Spleen (tissue), 13 donors: ENCODE measurements at places on chromosomes 6 and 20.

- no peaks in the 10 kb centered on the region for H3K4me1 ChIP-seq
- no peak overlapping the region for H3K4me3 ChIP-seq
Measured at GRCh38 chr6:105817370-105817769, 268.8 kb upstream of the PRDM1 start.

- no peak for DNase-seq
- no peaks in the 10 kb centered on the region for H3K27me3 ChIP-seq
- H3K27ac ChIP-seq = no peak overlapping the region
- H3K4me1 ChIP-seq = no peaks in the 10 kb centered on the region
Measured at GRCh38 chr6:96990462-96990861, 65.9 kb downstream of the KLHL32 start.

GRCh38 chr6:151389618-151390275 is 1.6 kb downstream of the ZBTB2 start:
- peak overlapping the region; percentile 100 for H3K27ac ChIP-seq
- H3K4me1 ChIP-seq = peaks cover 28% of the 10 kb centered on the region
- peak overlapping the region; percentile 98 for H3K4me3 ChIP-seq
- no peaks in the 10 kb centered on the region for H3K36me3 ChIP-seq
- H3K27me3 ChIP-seq = no peaks in the 10 kb centered on the region

GRCh38 chr20:57498425-57499400 is 26.2 kb downstream of the CTCFL start:
- H3K4me1 ChIP-seq = peaks cover 8% of the 10 kb centered on the region
- no peak overlapping the region for H3K4me3 ChIP-seq
- no peak overlapping the region for H3K27ac ChIP-seq
- no peak for DNase-seq

- no peaks in the 10 kb centered on the region for H3K27me3 ChIP-seq
- no peaks in the 10 kb centered on the region for H3K36me3 ChIP-seq
- no peak overlapping the region for H3K4me3 ChIP-seq
- no peak overlapping the region for H3K27ac ChIP-seq
- no peak for DNase-seq
Measured at GRCh38 chr20:37932919-37933318, 30.0 kb downstream of the VSTM2L start.

DNA sequence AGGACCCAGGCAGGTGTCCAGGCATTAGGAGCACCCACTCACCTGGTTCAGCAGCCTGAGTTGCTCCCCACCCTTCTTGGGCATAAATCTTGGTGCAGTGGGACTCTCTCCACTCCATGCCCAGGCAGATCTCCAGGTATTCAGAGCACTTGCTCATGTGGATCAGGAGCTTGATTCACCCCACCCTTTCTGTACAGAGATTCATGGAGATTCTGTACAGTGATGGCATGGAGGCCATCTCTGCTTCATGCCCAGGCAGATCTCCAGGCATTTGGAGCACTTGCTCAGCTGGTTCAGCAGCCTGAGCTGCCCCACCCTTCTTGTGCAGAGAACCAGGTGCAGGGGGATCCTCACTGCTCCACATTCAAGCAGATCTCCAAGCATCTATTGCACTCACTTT is 44.1 kb downstream of the BEND6 start:
- DNase-seq = no peak
- no peak overlapping the region for H3K27ac ChIP-seq
- H3K36me3 ChIP-seq = no peaks in the 10 kb centered on the region
- H3K4me3 ChIP-seq = no peak overlapping the region
- no peaks in the 10 kb centered on the region for H3K27me3 ChIP-seq

GRCh38 chr6:81557811-81558210 is 194.7 kb downstream of the TENT5A start:
- H3K27me3 ChIP-seq = no peaks in the 10 kb centered on the region
- H3K4me1 ChIP-seq = no peaks in the 10 kb centered on the region
- DNase-seq = no peak
- no peak overlapping the region for H3K27ac ChIP-seq

DNA sequence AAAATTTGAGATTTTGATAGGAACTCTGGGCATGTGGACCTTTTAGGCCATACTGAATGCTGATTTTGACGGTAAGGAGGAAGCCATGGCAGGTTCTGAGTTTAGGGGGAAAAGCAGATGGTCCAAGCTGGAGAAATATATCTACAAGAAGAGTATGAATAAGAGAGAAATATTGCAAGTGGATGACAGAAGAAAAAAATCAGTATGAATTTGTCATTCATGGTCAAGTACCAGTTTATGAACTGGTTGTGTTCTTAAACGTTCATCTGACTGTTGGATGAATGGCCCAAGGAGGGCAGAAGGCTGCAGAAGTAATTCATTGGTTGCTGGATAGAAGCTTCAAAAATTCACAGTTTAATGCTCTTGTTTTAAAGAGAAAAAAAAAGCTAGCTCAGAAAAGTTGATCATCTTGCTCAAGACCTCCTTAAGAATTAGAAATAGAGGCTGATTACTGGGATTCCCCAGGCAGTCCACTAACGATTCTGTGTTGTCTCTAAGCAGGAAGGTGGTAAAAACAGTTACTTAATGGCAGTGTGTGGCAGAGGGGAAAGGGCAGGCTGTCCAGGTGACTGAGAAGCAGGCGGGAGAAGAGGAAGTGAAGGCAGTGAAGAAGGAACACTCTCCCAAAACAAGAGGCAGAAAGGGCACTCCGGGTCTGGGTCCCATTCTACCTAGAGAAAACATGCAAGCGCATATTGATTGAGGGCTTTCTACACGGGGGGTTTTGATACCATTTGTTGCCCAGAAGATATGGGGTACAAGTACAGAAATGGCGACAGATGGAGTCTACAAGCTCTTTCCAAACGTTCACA is 2.0 kb upstream of the DUSP22 start:
- no peak overlapping the region for H3K4me3 ChIP-seq
- H3K27ac ChIP-seq = peak overlapping the region; percentile 98
- peaks cover 88% of the 10 kb centered on the region for H3K4me1 ChIP-seq

- H3K4me1 ChIP-seq = no peaks in the 10 kb centered on the region
- peaks cover 4% of the 10 kb centered on the region for H3K36me3 ChIP-seq
- DNase-seq = no peak
- no peak overlapping the region for H3K4me3 ChIP-seq
Measured at GRCh38 chr6:7604506-7604905, 14.5 kb downstream of the SNRNP48 start.

DNA sequence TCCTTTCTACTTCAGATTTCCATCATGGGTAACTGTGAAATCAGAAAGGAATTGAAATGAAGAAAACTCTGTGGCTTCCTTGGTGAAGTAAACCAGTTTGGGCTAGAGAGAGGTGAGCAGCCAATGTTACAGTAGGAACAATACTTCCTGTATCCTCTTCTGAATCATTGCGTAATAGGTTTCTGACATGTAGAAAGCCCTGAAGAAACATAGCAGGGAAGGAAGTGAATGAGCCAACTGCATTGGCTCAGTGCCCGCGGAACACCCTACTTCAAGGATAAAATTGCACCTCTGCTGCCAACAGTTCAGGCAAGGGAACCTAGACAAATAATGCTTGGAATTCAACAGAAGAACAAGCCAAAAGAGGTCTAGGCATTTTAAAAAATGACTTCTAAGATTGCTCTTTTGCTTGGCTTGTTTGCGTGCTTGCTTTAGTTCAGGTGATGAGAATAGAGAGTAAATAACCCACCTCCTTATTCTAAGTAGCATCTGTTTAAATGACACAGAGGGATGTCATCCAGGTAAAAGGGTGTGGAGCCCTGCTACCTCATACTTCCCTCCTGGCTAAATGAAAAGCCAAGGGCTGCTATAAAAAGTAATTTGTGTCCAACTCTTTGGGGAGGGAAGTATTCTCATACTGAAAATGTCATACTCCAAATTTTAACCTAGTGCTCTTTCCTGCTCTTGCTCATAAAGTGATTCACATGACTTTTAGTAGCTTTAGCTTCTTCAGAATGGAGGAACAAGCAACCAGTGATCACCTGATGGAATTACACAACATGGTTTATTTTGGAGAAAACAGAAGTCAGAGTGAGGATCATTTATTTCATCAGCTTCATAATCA is 30.0 kb upstream of the AKIRIN2 start:
- peak overlapping the region; percentile 85 for H3K27ac ChIP-seq
- no peaks in the 10 kb centered on the region for H3K36me3 ChIP-seq
- no peak overlapping the region for H3K4me3 ChIP-seq
- no peaks in the 10 kb centered on the region for H3K27me3 ChIP-seq
- H3K4me1 ChIP-seq = peaks cover 60% of the 10 kb centered on the region

DNA sequence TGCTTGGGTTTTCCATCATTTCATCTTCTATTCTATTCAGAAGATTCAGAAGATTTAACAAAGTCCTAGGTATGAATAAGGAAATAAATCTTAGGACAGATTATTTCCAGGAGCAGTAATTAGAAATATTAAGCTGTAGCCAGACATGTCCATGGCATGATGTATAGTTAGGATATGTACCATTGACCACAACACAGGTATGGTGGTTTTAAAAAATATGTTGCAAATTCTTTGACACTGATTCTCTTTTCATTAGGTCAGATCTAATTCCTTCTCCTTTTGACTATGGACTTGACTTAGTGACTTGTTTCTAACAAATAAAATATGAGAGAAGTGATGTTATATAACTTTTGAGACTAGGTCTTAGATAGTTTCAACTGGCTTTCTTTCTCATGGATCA is 23.5 kb upstream of the PDE7B start:
- no peak for DNase-seq
- no peaks in the 10 kb centered on the region for H3K36me3 ChIP-seq
- no peak overlapping the region for H3K4me3 ChIP-seq

DNA sequence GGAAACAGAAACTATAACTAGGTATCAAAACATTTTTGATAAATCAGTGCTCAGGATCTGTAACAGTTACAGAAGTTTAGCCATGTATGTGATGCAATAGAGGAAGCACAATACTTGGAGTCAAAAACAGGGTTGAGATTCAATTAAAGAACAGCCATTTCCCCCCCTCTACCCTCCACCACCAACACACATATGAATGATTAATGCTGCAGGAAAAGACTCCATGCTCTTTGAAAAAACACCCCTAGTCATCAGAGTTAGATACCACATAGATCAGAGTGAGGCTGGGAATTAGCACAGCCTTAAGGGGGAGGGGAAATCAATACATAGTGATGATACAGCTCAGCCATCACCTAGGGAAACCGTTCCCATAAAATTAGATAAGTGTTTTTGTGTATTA is 108.9 kb upstream of the EMILIN3 start:
- no peak overlapping the region for H3K27ac ChIP-seq
- peaks cover 88% of the 10 kb centered on the region for H3K36me3 ChIP-seq
- DNase-seq = no peak
- no peaks in the 10 kb centered on the region for H3K27me3 ChIP-seq
- no peak overlapping the region for H3K4me3 ChIP-seq

GRCh38 chr6:16440636-16441212 is 202.3 kb downstream of the GMPR start:
- H3K4me3 ChIP-seq = no peak overlapping the region
- DNase-seq = no peak
- H3K4me1 ChIP-seq = peaks cover 36% of the 10 kb centered on the region
- H3K27ac ChIP-seq = no peak overlapping the region

GRCh38 chr20:49560186-49560585 is 7.8 kb downstream of the PTGIS start:
- no peaks in the 10 kb centered on the region for H3K4me1 ChIP-seq
- H3K27me3 ChIP-seq = no peaks in the 10 kb centered on the region
- H3K4me3 ChIP-seq = no peak overlapping the region
- H3K36me3 ChIP-seq = no peaks in the 10 kb centered on the region
- H3K27ac ChIP-seq = no peak overlapping the region

DNA sequence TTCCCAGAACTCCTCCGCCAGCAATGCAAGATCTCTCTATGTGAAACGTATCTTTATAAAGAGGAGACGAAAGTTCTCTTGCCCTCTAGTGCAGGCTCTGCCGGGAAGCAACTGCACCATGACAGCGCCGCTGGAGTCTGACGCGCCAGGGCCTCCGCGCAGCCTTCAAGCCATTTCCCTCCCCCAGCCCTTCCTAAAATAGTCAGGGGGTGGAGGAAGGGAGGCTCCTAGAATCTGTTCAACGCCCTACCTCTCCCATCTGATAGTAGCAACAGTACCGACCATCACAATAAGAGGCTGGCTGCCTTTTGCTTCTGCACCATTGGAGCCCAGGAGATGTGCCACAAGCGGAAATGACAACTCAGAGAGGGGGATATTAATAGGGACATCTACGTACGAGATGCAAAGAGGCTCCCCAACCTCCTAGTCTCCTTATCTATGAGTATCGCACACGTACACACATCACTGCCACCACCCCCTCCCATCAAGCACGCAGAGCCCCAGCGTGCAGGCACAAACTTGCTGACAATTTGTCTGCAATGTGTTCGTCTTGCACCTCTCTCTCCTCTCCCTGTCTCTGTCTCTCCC is 1.0 kb downstream of the SYNE1 start:
- peaks cover 15% of the 10 kb centered on the region for H3K27me3 ChIP-seq
- peak; percentile 85 for DNase-seq
- H3K4me1 ChIP-seq = peaks cover 8% of the 10 kb centered on the region
- peak overlapping the region; percentile 81 for H3K4me3 ChIP-seq
- no peaks in the 10 kb centered on the region for H3K36me3 ChIP-seq

- H3K27me3 ChIP-seq = no peaks in the 10 kb centered on the region
- H3K27ac ChIP-seq = no peak overlapping the region
- no peak for DNase-seq
- H3K4me3 ChIP-seq = no peak overlapping the region
- H3K4me1 ChIP-seq = peaks cover 17% of the 10 kb centered on the region
- H3K36me3 ChIP-seq = no peaks in the 10 kb centered on the region
Measured at GRCh38 chr6:232982-233640, 59.2 kb upstream of the DUSP22 start.

DNA sequence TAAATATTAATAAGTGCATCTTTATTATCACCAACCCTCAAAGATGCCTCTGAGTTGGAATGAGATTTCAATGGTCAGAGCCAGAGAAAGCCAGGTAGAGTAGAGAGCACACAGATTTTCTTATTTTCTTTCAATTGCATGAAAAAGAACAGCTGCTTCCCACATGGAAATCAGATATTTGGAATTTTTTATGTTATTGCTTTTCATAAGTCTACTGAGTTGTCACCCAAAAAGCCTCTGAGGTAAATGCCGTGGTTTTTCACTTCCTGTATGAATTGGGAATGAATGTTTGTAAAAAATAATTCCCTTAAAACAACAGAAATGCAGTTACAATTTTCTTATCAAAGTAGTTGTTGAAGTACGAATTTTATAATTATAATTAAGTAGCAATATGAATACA is 563.1 kb downstream of the RFPL4B start:
- no peaks in the 10 kb centered on the region for H3K27me3 ChIP-seq
- no peak for DNase-seq
- H3K27ac ChIP-seq = no peak overlapping the region
- H3K4me1 ChIP-seq = no peaks in the 10 kb centered on the region

GRCh38 chr6:40916845-40917244 is 122.2 kb downstream of the UNC5CL start:
- no peak for DNase-seq
- H3K27me3 ChIP-seq = no peaks in the 10 kb centered on the region
- H3K4me1 ChIP-seq = peaks cover 5% of the 10 kb centered on the region
- H3K27ac ChIP-seq = no peak overlapping the region
- H3K4me3 ChIP-seq = no peak overlapping the region
- H3K36me3 ChIP-seq = no peaks in the 10 kb centered on the region
